ENCODE measurements at places on chromosomes 13 and 19.

DNA sequence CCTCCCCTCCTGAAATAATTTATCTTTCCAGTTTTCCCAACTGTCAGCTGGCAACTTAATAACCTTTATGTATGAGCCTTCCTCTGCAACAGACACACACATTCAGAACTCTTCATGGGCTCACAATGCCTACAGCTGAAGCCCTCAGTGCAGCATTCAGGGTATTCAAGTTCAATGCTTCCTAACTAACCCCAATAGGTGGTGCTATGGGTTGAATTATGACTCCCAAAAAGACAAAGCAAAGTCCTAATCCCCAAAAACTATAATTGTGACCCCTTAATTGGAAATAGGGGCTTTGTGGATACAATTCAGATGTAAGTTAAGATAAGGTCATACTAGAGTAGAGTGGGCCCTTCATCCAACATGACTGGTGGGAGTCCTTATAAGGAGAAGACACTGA is 202.2 kb downstream of the SUCLA2 start:
- no peak for DNase-seq

DNA sequence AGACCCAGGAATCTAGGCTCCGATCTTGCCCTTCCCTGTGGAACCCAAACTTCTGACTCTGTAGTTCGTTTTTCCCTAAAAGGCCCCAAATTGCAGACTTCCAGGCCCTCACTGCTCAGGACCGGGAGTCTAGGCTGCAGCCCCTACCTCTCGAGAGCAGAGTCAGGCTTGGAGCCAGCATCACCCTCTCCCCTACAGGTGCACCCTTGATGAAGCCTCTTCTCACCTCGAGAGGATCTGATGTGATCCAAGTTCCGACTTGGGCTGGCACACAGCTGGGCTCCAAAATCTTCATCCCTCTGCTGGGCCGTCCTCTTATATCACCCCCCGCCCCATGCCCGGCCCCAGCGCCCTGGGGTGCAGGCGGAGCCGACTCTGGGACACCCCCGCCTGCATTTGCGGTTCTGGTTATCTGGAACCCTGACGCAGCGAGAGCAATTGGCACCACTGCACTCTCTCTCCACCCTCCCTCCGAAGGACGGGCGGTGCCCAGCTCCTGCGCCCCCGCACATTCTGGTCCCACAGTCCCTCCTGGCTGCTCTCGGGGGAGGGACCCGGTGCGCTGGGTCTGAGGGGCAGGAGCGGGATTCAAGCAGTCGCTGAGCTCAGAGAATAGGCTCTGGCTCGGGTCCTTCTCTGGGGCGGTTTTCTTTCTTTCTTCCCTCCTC is at the start of gene KLK7:
TSS of gene KLK7 (minus strand) at position 293 of the 668 bp plus-strand sequence. CDS start 1,518 bp downstream, outside the sequence.
- DNase-seq = no peak

- no peak for DNase-seq
These were observed 72.8 kb downstream of the GNG7 start for GRCh38 chr19:2629491-2630351.

GRCh38 chr19:52034051-52034728 is 6.0 kb upstream of the ZNF614 start:
- no peak for DNase-seq

- DNase-seq = no peak
These were observed 41.4 kb downstream of the DEDD2 start for GRCh38 chr19:42175952-42176648.

GRCh38 chr19:1837625-1838105 is 10.6 kb downstream of the REXO1 start:
- no peak for DNase-seq

DNA sequence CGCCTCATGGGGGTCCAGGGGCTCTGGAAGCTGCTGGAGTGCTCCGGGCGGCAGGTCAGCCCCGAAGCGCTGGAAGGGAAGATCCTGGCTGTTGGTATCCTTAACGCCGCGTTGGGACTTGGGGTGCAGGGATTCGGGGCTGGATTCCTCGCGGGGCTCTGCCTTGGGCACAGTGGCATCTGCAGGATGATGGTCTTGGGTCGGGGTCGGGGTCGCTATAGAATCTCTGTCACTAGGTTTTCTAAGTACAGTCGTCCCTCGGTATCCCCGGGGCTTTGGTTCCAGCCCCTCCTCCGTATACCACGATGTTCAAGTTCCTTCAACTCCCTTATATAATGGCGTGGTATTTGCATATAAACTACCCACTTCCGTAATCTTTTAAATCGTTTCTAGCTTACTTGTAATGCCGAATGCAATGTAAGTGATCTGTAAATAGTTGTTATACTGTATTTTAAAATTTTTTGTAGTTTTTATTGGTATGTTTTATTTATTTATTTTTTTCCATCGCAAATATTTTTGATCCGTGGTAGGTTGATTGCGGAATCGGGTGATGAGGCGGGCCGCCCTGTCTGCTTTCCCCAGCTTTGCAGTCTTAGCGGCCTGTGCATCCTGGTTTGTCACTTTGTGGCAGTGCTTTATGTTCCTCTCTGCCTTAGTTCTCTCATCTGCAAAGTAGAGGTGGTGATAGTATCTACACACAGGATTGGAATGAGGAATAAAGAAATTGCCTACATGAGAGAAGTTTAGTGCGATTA is 606 bp downstream of the ERCC5 start:
- no peak for DNase-seq

GRCh38 chr13:99432609-99433542 is 68.4 kb upstream of the TM9SF2 start:
- DNase-seq = peak; percentile 77

DNA sequence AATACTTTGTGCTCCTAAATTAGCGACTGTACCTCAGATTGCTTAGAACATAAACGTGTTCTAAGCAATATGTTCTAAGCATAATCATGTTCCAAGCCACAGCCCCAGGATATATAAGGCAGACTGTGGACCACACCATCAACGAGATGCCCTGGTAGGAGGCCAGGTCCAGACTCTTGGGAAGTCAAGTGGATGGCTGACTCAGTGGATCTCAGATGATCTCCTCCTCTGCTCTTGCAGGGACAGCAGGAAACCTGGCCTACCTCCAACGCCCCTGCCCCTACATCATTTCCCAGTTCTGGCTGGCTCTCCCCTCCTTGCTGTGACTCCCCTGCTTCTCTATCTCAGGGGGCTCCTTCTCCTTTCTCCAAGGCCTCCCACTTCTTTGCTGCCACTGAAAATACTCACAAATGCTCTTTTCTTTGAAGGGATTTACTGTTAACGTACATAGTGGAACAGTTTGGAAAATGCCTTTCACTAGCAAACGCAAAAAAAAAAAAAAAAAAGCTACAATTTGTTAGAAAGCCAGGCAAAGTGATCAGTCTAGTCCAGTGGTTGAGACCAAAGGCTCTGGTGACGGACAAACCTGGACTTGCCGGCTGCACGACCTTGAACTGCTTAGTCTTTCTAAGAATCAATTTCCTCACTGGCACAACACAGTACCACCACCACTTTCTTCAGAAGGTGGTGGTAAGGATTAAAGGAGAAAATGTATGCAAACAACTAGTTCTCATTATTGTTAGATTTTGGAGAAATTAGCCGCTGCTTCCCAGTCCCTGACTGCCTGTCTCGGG is 3.0 kb downstream of the TMTC4 start:
- DNase-seq = no peak

GRCh38 chr19:45440873-45441654 is 17.3 kb upstream of the ERCC1 start:
- DNase-seq = no peak

All from stimulated activated CD4-positive, alpha-beta T cell treated with anti-CD3 and anti-CD28 coated beads, Interleukin-1b, Interleukin-23, amount 100 ng/mL, for 1 hour (primary cell).